ENCODE measurements at places on chromosomes 16 and 17.
A peak's percentile ranks its signal among the peaks of the same experiment; 100 is the strongest.

- DNase-seq = no peak
These were observed 9.4 kb downstream of the TBX4 start for GRCh38 chr17:61461586-61461966.

- DNase-seq = no peak
These were observed 5.5 kb upstream of the ZNF750 start for GRCh38 chr17:82845163-82845807.

- no peak for DNase-seq
These were observed 185.2 kb downstream of the CPPED1 start for GRCh38 chr16:12618515-12618914.

- DNase-seq = peak; percentile 47
These were observed 63.4 kb downstream of the ADCY9 start for GRCh38 chr16:4052801-4053293.

GRCh38 chr16:15493466-15494180, 59.2 kb downstream of the BMERB1 start:
- peak; percentile 50 for DNase-seq

- DNase-seq = peak; percentile 27
These were observed 2.7 kb upstream of the HES7 start for GRCh38 chr17:8126491-8127066.

- no peak for DNase-seq
These were observed 1.3 kb downstream of the RNF157 start for GRCh38 chr17:76238847-76239537.

DNA sequence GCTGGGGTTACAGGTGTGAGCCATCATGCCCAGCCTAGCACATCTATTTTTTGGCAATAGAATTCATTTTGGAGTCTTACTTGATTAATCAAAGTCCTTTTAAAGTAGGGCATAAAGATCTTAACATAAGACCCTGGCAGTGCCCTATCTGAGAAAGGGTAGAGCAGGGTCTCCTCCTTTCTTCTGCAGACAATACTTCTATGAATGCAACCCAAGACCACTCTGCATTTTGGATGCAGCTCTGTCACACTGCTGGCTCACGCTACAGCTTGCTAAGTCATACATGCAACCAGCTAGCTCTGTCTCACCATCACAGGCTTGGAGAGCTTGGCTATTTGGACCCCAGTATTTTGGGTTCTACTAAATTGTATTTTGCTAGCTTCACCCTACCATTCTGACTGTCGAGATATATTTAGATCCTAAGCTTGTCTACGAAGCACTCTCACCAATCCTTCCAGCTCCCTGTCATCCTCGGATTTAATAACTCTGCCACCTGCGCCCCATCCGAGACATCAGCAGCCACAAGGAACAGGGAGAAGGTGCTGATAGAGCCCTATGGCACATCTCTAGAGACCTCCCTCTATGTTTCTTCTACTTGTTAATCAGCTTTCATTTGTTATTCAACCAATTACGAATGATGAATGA, 45.1 kb downstream of the RBFOX3 start:
- no peak for DNase-seq
